Iris pigment epithelial cell (primary cell): ENCODE measurements at places on chromosomes 11 and 22.
A peak's percentile ranks its signal among the peaks of the same experiment; 100 is the strongest.

DNA sequence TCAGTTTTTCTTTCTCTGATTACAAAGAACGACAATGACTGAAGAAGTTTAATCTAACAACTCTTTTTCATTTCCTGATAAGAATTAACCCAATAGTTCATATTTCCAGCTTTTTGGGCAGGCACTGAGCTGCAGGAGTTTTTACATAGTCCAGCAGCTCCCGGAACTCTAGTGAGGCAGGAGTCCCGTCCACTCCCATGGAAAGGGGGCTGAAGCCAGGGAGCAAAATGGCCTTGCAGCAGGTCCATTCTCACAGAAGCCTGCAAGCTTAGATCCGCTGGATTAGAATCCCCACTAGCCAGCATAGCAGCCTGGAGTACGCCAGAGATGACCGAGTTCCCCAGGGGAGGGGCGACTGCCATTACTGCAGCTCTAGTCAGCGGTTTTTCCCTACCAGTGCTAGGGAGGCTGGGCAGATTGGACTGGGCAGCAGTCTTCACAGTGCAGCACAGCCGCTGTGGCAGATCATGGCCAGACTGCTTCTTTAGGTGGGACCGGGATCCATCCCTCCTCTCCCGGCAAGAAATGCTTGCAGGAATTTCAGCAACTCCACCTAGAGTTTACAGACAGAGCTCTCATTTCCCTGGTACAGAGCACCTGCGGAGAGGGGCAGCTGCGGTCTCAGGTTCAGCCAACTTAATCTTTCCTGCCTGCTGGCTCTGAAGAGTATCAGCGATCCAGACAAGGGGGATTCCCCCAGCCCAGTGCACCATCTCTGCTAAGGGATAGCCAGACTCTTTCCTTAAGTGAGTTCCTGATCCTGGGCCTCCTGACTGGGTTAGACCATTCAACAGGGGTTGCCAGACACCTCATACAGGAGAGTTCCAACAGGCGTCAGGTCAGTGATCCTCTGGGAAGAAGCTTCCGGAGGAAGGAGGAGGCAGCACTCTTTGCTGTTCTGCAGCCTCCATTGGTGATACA is 742 bp upstream of the CASP4 start:
- peak; percentile 9 for DNase-seq

- peak; percentile 50 for DNase-seq
Measured at GRCh38 chr11:110261195-110262071, 35.0 kb downstream of the RDX start.

GRCh38 chr22:22341736-22342135 is 97.2 kb downstream of the VPREB1 start:
- no peak for DNase-seq

- DNase-seq, result peak; percentile 78
Measured at GRCh38 chr11:57224537-57224936, 12.5 kb downstream of the APLNR start.

DNA sequence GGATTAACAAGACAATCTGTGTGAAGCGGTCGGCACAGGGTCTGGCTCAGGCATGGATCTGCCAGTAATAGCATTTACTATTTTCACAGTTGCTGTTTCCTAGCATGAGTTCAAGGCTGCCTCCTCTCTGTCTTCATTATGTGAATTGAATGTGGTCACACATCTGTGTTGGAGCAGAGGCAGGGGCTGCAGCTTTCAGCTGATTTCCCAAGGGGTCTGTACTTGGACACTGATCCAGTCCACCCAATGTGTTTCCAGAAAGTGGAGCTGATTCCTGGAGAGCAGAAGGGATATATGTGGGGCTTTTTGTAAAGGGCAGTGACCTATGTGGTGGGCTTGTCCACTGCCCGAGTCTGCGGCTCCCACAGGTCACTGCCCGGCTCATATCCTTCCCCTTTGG is 3.5 kb upstream of the CELSR1 start:
- no peak for DNase-seq

DNA sequence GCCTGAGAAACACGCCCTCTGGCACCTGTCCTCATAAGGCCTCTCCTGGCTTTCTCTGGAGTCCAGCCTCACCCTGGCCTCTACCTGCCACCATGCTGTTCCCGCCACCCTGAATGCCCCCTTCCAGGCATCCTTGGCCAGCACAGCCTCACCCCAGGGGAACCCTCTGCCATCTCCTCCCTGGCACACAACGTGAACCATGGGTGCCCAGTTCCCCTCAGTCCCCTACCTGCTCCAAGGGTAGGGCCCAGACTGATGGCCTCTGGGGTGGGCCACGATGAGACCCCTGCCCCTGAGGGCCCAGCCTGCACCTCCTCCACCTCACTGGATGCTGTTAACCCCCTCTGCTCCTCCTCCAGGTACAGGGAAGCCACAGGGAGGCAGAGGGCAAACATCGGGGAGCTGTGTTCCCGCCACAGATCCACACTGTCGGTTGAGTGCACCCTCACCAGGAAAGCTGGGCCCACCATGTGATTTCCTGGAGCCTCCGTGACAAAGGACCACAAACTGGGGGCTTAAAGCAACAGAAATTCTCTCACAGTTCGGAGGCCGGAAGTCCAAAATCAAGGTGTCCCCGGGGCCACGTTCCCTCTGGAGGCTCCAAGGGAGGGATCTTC is 169.6 kb downstream of the BRD1 start:
- no peak for DNase-seq

GRCh38 chr11:7577291-7578190 is 63.7 kb downstream of the PPFIBP2 start:
- DNase-seq, result peak; percentile 75

DNA sequence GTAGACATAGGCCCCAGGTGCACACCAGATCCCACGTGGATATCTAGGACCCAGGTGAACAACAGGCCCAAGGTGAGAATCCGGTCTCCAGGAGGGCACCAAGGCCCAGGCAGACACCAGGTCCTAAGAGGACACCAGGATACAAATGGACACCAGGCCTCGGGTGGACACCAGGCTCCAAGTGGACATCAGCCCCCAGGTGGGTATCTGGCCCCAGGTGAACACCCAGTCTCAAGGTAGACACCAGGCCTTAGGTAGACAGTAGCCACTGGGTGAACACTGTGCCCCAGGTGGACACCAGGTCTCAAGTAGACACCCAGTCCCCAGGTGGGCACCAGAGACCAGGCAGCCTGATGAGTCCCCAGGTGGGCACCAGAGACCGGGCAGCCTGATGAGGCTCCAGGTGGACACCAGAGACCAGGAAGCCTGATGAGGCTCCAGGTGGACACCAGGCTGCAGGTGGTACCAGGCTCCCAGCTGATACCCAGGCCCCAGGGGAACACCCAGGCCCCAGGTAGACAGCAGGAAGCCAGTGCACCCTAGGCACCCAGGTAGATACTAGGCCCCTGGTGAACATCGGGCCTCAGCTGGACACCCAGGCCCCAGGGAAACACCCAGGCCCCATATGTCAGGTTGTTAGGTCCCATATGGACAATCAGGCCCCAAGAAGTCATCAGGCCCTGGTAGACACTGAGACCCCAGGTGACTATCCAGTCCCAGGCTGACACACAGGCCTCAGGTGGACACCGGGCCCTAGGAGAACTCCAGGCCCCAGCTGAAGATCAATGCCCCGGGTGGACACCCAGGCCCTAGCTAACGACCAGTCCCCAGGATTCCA is 55.1 kb upstream of the SEPTIN5 start:
- DNase-seq, result no peak

GRCh38 chr11:80383655-80384054 is 942.8 kb upstream of the TENM4 start:
- no peak for DNase-seq

- peak; percentile 40 for DNase-seq
Measured at GRCh38 chr11:32884770-32885384, 7.7 kb upstream of the QSER1 start.

DNA sequence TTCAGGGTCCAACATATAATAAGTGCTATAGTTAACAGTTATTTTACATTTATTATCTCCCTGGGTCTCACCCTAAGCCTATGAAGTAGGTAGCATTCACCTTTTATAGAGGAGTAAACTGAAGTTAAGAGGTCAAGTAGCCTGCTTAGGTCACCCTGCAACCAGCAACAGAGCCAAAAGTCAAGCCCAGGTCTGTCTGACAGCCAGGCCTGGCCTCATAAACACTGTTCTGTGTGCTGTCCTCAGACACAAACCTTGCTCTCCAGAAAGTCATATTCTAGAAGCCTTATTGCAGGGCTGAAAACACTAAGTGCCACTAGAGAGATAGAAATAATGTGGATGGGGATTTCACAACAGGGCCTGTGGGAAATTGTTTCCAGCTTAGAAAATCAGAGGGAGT is 59.3 kb downstream of the BDNF start:
- no peak for DNase-seq

GRCh38 chr11:103709371-103709770 is 327.1 kb upstream of the DDI1 start:
- DNase-seq, result no peak

- DNase-seq, result no peak
Measured at GRCh38 chr22:19766511-19767426, 6.2 kb downstream of the TBX1 start.
